NCI-H1048 (cell line): ENCODE measurements at places on chromosomes 6 and 20.
A peak's percentile ranks its signal among the peaks of the same experiment; 100 is the strongest.

GRCh38 chr20:58523971-58524315 lies 8.7 kb upstream of the APCDD1L start:
- no peak for DNase-seq

- no peak for DNase-seq
Observed at GRCh38 chr20:46108435-46108841, 9.7 kb upstream of the CD40 start.

DNA sequence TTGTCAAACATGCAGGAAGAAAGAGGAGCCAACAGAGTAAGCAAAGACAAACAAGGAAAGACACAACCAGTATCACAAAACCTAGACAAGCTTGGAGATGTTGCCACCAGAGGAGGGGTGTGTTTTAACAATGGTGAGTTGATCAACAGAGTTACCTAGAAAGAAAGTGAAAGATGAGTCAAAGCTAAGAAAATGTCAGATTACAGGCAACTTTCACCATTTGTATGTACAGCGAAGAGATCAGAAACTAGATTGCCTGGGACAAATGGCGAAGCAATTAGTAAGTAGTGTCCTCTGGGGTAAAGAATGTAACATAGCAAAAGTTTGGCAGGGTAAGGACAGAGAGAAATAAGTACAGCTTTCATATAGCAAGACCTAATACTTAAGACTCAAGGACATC lies 51.6 kb upstream of the POU3F2 start:
- no peak for DNase-seq

- DNase-seq: no peak
Observed at GRCh38 chr6:158066136-158066781, 84.6 kb downstream of the SYNJ2 start.

DNA sequence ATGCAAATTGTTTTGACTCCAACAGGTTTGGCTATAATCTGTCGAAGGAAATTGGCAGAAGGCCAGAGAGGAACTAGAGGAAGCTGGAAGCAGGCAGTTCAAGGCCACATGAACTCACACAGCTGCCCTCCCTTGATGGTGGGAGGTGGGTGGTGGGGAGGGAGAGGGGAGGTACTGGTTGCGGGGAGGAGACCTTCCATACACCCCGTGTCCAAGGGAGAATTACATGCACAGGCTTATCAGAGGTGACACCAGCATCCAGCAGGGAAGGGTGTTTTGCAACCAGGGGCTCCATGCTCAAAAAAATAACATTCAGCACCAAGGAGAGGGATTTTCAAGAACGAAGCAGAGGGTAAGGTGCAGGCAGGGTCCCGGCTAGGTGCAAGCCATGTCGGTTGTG lies 9.1 kb downstream of the PRND start:
- DNase-seq: peak; percentile 7

GRCh38 chr6:104563306-104563705 lies 296.4 kb downstream of the HACE1 start:
- no peak for DNase-seq

DNA sequence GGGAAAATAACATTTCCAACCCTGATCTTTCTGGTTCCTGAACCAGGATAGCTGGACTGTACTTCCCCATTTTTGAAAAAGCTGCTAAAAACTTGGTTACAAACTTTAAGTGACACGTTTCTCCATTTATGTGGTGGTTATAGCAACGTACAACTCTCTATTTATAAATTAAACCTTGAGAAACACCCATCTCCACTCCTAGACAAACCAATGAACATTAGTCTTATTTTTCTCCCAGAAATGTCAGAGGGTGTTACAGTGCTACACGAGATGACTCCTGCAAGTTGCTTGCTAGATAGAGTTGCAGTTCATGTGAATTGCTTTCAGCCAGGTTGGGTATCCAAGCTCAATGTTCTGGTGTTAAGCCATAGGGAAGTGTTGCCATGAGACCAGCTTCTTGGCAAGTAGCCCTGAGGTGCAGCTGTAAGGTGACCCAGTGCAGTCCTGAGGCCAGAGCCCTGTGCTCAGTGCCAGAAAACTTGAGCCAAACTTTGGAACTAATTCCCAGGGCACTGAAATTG lies 51.3 kb upstream of the REV3L start:
- no peak for DNase-seq

DNA sequence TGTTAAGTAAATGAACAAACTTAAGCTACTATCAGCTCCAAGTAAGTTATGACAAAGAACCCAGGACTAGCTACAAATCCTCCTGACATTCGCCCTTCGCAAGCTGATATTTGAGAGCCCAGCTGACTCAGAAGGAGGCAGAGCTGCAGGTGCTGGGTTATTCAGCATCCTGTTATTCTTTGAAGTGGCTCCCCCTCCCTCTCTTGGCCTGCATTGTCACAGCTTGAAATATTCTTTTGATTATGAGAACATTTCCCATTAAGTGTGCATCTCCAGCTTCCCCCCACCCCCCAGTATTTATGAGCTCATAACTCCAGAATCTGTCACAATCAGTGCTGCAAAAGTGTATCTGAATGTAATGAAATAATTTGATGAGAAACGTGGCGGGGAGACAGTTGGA lies 78.8 kb upstream of the RALY start:
- no peak for DNase-seq

DNA sequence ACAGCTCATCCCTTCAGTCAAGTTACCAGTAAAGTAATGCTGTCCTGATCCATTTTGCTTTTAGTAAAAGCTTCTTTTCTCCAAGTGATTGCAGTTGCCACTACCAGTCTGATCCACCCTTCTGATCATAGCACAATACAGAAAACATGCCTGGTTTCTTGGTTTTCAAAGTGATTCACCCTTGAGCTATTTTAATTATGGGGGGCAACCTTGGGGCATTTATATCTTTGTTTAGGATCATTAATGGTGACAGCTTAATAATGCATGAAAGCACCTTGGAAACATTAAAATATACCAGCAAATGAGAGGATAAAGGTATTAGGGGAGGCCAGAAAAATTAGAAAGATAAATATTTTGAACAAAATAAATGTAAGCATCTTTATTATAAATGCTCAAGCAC lies 38.4 kb downstream of the LRRC1 start:
- DNase-seq: no peak

GRCh38 chr20:44695674-44696300 lies 19.4 kb upstream of the CCN5 start:
- no peak for DNase-seq

- no peak for DNase-seq
Observed at GRCh38 chr6:131063764-131064272, 773 bp upstream of the EPB41L2 start.

GRCh38 chr6:151131324-151132007 lies 108.3 kb upstream of the AKAP12 start:
- no peak for DNase-seq

GRCh38 chr20:23161968-23162696 lies 76.0 kb upstream of the CD93 start:
- no peak for DNase-seq

GRCh38 chr6:99613705-99614429 lies 7.2 kb downstream of the PRDM13 start:
- DNase-seq: no peak

DNA sequence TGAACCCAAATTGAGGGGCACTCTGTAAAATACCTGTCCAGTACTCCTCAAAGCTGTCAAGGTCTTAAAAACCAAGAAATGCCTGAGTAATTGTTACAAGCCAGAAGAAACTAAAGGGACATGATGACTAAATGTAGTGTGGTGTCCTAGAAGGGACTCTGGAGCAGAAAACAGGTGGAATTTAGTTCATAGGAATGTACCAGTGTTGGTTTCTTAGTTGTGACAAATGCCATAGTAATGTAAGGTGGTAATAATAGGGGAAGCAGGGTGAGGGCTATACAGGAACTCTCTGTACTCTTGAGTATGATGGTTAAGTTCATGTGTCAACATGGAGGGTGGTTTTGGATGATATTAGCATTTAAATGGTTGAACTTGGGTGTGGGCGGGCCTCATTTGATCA lies 92.3 kb downstream of the CNBD2 start:
- no peak for DNase-seq

DNA sequence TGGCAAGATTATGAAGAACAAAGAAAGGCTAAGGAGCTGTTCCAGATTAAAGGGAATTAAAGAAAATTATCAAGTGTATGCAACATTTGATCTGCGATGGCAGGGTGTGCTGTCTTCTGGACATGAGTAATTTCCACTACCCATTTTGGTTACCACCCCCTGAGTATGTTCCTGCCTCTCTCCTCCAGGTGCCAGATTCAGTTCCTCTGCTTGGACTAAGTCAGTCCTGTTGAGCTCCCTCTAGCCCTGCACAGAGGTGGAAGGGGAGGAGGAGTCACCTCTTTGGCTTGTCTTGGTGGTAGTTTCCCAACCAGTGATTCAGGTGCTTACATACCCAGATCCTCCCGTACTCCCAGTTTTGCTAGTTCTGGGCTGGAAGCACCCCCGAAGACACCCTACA lies 22.2 kb upstream of the SNRPB2 start:
- DNase-seq: no peak

DNA sequence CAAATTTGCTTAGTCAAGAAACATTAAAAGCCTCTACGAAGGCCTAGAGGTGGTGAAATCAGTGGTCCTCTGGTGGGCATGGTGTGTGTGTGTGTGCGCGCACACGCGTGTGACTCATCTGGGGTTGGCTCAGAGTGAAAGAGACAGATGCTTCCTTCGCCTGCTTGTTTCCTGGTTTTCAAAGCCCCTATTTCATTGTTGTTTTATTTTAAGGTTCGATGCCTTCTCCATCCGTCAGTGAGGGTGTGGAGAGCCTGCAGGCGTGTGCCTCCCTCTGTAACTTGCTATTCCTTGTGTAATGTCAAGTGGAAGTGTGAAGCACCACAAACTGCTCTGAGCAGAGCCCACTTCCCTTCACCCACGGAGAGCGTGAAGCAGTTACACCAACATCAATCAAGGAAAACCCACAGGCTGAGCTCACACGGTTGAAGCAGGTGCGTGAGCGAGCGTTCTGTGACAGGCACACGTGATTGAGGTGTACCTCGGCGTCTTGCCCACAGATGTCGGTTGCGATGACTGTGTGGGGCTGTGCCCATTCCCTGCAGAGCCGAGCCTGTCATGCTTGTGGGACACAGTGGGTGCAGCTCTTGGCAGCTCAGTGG lies 233.9 kb downstream of the PRL start:
- DNase-seq: no peak

DNA sequence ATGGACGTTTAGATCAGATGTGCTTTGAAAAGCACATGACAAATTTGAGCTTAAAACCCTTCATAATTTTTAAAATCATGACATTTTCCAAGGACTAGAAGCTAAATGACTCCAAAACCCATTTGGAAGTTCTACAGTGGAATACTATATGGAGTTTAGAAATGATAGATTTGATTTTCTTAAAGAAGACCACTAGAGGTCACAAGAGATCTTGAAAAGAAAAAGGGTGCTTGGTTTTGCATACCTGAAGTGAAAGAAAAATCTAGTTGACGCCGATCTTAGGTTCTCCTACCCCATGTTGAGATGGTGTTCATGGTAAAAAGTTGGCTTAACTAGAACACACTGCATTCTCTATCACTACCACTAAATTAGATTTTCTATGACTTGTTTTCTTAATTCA lies 31.5 kb downstream of the CFAP61 start:
- DNase-seq: no peak

- no peak for DNase-seq
Observed at GRCh38 chr20:41334036-41334435, 6.6 kb upstream of the LPIN3 start.

GRCh38 chr20:50711113-50711825 lies 19.9 kb upstream of the RIPOR3 start:
- no peak for DNase-seq

GRCh38 chr6:44367681-44368080 lies 19.8 kb upstream of the CDC5L start:
- no peak for DNase-seq

- DNase-seq: no peak
Observed at GRCh38 chr20:45998337-45998736, 10.4 kb upstream of the MMP9 start.

GRCh38 chr6:119339941-119340456 lies 9.6 kb downstream of the MAN1A1 start:
- no peak for DNase-seq
